ENCODE measurements at places on chromosomes 1 and 21. TPM values are rescaled to one million over a fixed set of nuclear protein-coding genes. Genes with fewer than 3 reads are reported as not detected.

DNA sequence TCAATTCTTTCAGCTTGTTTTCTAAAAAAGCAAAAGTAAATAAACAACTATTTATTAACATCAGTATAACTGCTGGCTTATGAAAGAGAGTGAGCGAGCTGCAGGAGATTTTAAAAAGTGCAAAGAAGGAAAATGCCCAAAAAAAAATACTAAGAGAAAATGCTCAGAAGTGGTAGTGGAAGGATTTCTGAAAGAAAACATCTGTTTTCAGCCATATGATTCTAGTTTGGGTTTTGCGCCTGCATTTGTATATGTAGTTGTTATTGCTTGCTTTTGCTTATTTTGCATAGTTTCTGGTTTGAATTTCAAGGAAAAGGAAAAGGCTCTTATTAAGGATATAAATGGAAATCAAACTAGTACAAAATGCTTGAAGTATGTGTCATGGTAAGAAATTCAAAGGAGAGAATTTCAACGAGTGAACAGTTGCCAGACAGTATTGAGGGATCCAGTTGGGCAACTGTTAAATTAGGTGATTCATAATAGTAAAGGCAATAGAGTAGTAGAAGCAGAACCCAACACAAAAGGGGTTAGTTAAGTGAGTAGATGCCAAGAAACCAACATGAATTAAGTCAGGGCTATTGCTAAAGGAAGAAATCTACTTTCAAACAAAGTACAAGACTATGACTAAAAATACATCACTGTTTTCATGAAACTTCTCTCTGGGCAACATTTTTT lies 1.2 kb downstream of the GBP5 start:
- no peaks in the 10 kb centered on the region for H3K27me3 ChIP-seq
- H3K27ac ChIP-seq, result no peak overlapping the region

GRCh38 chr1:87042111-87042811 lies 127.8 kb downstream of the HS2ST1 start:
- no peaks in the 10 kb centered on the region for H3K27me3 ChIP-seq
- DNase-seq, result no peak
- H3K4me1 ChIP-seq, result peaks cover 13% of the 10 kb centered on the region
- no peaks in the 10 kb centered on the region for H3K36me3 ChIP-seq
- no peak overlapping the region for H3K4me3 ChIP-seq

- H3K4me3 ChIP-seq, result no peak overlapping the region
- H3K36me3 ChIP-seq, result peaks cover 12% of the 10 kb centered on the region
- H3K4me1 ChIP-seq, result peaks cover 25% of the 10 kb centered on the region
- DNase-seq, result no peak
- no peak overlapping the region for H3K27ac ChIP-seq
- no peaks in the 10 kb centered on the region for H3K27me3 ChIP-seq
Observed at GRCh38 chr1:156003923-156004188, 16.9 kb downstream of the SSR2 start.

DNA sequence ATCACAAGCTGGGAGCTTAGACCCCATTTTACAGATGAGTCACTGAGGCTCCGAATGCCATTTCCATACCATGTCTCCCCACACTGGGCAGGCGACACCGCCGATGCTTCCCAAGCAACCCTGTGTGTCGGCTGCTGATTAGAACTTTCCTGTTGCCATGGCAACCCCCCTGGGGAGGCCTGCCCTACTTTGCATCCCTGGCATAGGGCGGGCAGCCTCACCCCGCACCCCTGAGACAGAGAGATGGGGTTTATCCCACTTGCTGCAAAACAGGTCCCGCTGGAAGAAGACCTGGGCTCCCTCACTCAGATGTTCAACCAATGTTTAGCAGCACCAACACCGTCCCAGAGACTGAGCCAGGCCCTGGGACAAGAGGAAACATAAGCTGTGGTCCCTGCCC lies 81.5 kb downstream of the CAMK2N1 start:
- no peaks in the 10 kb centered on the region for H3K4me1 ChIP-seq
- no peaks in the 10 kb centered on the region for H3K36me3 ChIP-seq
- peaks cover 30% of the 10 kb centered on the region for H3K27me3 ChIP-seq
- no peak overlapping the region for H3K27ac ChIP-seq
- no peak overlapping the region for H3K4me3 ChIP-seq
- DNase-seq, result no peak

GRCh38 chr1:109181085-109181806 lies 32.5 kb upstream of the SARS1 start:
- no peak for DNase-seq
- no peak overlapping the region for H3K4me3 ChIP-seq
- no peaks in the 10 kb centered on the region for H3K36me3 ChIP-seq
- no peak overlapping the region for H3K27ac ChIP-seq
- no peaks in the 10 kb centered on the region for H3K4me1 ChIP-seq

Gene PLEKHN1
- total RNA-seq, result 0.69 TPM

Gene CROCC
- total RNA-seq, result 47.4 TPM

Gene S100A7A
- total RNA-seq, result not detected

Measured in CD4-positive, alpha-beta T cell (primary cell).